ENCODE measurements at places on chromosomes 16 and 17.
A peak's percentile ranks its signal among the peaks of the same experiment; 100 is the strongest.

GRCh38 chr17:36212966-36213365 is 2.1 kb downstream of the CCL4L2 start:
- no peak for DNase-seq

DNA sequence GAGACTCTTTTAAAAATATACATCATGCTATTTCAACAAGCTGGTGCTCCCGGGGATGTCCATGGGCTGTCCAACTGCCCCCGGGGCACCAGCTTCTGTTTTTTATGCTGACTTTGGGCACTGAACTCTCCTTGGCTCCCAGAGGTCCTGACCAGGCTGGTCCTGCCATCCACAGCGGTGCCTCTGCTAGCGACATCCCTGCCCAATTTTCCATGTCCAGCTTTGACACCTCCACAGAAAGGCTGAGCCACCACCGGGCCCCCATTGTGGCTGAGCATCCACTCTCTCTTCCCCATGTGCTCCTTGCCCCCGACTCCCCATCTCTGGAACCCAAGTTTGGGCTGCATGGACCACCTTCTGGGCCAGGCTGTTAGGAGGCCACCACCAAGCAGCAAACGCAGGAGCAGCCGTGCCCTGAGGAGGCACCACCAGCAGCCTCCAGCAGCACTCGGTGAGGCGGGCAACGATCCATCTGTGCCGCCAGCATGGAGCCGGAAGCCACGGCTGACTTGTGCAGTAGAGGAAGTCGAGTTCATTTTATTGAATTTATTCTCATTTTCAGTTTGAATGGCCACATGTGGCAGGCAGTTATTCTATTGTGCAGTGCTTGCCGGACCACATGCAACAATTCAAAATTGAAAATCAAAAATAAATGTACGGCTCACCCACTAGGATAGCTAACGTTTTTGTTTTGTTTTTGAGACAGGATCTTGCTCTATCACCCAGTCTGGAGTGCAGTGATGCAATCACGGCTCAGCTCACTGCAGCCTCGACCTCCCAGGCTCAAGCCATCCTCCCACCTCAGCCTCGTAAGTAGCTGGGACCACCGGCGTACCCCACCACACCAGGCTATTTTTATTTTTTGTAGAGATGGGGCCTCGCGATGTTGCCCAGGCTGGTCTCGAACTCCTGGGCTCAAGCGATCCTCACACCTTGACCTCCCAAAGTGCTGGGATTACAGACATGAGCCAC is 2.8 kb upstream of the MEAK7 start:
- DNase-seq, result no peak

DNA sequence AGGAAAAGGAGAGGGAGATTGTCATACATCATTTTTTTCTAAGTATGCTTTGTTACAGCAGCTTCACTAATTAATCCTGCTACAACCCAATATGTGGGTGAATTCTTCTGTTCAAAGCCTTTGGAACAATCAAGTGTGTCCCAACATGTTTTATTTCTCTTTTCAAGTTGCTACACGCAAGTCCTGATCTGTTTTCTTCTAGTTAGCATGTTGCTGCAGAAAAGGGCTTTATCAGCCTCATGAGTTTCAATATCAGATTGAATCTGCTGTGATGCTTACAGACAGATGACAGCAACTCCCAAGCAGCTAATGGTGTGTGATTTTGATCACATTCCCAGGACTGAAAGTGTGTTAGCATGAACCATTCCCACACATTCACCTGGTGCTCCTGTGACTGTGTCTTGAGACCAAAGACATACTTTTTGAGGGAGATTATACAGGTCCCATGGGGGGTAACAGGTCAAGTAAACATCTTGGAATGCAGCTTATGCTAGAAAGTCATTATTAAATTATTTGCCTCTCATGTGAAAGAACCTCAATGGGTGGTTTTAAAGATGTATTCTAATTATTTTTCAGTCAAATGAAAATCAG is 96.9 kb upstream of the KCNJ16 start:
- DNase-seq, result no peak

DNA sequence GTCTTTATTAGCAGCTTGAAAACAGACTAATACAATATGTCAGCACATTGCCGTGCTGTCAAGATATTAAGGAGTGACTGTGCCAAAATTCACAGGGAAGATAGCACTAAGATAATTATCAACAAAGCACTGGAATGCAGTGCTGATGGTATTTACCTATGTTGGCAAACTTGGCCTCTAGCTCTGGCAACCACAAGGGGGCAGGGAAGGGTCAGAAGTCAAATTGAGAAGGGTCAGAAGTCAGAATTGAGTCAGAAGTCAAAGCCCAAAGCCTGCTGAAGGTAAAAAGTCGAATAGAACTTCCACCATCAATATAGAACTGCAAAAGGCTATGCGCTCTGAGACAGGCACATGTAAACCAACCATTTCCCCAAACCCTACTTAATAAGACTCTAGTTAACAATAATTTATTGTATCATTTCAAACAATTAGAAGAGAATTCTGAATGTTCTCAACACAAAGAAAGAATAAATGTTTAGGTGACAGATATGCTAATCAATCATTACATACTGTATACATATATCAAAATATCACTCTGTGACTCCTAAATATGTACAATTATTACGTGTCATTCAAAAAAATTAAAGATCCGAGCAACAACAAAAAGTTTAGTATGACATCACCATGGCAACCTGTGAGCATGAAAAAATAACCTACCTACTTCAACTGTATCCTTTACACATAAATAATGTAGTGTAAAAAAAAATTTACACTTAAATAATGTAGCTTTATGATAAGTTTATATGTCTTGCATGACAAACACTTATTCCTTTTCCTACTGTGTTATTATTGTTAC is 916.1 kb downstream of the KCNJ2 start:
- no peak for DNase-seq

- DNase-seq, result no peak
Observed at GRCh38 chr17:75551266-75551665, 25.8 kb downstream of the LLGL2 start.

GRCh38 chr17:70862295-70862694 is 693.0 kb downstream of the KCNJ2 start:
- no peak for DNase-seq

DNA sequence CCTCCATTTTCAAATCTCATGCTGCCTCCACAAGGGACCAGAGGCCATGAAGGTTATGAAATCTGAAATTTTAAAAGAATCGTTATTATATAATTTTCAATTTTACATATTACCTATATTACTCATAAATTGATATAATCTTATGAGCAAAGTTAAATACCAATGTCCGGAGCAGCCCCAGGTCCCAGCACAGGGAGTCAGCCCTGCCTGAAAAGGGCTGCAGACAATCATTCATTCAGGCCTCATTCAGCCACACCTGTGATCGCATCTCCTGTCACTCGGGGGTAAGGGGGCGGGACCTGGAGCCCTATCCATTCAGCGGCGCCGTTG is 172.5 kb downstream of the AHSP start:
- no peak for DNase-seq

- DNase-seq, result no peak
Observed at GRCh38 chr17:42276609-42277341, 584 bp upstream of the STAT5B start.

DNA sequence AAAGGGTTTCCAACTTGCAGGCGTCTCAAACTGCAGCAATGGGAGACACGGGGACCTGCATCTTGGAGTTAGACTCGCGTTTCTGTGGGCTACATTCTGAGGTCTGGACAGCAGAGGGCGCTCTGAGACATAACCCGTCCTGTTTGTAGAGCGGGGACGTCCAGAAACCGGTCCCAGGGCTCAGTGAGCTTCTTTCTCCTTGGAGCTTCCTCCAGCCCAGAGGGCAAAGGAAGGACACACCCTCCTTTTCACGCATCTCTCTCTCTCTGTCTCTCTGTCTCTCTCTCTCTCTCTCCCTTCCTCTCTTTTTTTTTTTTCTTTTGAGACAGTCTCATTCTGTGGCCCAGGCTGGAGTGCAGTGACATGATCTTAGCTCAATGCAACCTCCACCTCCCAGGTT is 19.8 kb downstream of the COX4I1 start:
- peak; percentile 68 for DNase-seq

DNA sequence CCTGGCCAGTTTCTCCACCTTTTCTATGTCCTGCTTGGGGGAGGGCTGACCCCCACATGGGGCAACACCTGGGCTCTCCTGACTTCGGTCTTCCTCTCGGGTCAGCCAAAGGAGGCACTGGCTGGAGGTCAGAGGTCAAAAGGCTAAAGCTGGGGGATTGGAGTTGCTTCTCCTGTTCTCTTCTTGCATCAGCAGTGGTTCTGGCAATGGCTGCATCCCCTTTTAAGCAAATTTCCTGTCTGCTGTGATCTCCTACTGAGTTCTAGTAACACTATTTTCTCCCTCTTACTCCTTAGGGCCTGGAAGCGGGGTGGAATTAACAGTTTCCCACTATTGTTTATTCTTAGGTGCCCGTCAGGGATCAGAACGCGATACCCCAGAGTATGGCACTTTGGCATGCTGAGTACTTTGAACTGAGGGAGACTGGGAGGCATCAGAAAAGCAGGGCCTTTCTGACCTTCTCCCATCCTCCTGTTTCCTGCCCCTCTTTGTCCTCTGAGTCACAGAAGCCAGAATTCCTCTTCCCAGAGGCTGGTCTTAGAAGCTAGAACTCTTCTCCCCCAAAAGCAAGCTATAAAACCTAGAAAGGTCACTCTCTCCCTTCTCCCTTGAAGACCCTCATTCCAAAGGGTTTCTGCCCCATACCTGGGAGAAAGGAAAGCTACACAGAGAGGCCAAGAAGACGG is 268.2 kb downstream of the STX8 start:
- no peak for DNase-seq

- DNase-seq, result no peak
Observed at GRCh38 chr17:38738686-38739085, 8.5 kb downstream of the CISD3 start.

DNA sequence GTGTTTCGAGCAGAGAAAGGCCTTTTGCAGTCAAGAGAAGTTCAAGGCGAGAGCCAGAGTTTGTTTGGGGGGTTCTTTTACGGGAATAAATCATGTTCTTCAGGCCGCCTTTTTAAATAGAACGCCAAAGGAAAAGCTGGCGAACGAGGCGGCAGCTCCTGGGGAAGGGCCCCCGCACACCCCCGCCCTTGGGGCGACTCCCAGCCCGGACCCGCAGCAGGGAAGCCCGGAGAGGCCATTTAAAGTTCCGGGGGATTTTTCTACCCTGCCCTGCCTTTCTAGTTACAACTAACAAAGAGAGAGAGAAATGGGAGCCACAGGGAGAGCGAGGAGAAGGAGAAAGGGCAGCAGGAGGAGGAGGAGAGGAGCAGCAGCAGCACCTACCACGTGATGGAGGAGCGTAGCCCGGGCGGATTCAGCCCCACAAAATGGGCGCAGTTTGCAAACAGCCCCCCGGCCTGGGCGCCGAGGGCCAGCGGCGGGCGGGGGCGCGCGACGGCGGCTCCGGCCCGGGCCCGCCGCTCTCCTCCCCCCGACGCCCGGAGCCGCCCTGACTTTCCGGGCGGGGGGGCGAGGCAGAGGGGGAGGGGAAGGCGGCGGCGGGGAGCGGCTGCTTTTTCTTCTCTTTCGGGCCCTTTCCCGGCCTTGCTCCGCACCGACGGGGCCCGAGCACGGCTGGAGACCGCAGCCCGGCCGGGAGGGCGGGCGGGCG is 634 bp downstream of the KANSL1 start:
- DNase-seq, result peak; percentile 27

- DNase-seq, result no peak
Observed at GRCh38 chr17:50831471-50831928, 3.9 kb upstream of the WFIKKN2 start.

DNA sequence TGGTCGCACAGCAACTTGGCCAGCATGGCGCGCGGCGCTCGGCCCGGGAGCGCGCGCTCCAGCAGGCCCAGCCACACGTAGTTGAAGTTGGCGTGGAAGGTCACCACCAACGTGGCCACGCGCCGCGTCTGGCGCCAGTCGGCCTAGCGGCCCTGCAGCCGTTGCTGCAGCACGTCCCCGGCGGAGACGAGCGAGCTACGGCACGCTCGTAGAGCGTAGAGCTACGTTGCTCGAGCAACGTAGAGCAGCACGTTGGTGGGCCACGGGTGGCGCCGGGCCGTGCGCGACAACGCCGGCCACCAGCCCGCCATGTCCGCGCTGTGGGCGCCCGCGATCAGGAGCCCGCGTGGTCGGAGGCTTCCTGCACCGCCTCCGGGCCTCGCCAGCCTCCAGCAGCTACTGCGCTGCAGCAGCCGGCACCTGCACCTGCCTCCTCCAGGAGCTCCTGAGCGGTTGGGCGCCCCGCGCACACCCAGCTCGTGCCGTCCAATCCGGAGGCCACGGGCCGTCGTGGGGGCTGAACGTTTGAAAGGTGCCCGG is 13.4 kb upstream of the SULT1A1 start:
- DNase-seq, result peak; percentile 52

DNA sequence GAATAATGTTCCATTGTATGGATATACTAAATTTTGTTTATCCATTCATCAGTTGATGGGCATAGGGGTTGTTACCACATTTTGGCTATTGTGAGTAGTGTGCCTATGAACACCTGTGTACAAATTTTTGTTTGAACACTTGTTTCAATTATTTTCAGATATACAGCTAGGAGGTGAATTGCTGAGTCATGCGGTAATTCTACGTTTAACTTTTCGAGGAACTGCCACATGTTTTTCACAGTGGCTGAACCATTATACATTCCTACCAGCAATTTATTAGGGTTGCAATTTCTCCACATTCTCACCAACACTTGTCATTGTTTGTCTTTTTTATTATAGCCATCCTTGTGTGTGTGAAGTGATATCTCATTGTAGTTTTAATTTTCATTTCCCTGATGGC is 75.6 kb downstream of the AKAP1 start:
- DNase-seq, result no peak

DNA sequence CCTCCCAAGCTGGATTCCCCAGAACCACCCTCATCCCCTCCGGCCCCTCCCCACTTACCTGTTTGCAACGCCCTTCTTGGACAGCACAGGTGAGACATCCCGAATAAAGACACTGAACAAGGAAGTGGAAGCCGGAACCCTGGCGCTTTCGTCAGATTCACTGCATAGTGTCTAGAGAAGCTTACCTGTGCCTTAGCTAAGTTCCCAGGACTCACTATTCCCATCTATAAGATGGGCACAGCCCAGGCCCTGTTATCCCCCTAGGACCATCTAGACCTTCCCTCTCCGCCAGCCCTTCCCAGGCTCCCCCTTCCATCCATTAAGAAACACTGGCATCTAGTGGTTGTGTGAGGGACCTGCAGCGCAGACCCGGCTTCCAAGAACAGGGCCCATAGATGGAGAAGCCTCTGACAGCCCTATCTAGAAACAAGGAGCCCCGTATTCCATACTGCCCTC is 26.9 kb upstream of the RPL38 start:
- DNase-seq, result no peak

DNA sequence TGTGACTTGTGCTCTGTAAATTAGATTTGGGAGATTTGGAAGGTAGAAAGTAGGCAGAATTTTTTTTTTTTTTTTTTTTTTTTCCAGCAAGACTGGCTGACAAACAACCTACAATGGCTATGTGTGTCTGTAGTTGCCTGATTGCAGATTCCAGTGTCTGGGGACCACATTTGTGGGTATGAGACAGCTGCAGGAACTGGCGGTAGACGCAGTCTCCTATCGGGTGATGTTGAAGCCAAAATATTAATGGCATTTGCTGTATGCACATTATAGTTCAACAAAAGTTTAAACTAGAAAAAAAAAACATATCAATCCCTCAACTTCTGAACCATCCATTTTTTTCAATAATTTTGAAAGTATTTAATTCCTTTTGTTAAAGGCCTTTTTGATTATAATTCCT is 665.2 kb downstream of the TOX3 start:
- no peak for DNase-seq

- DNase-seq, result no peak
Observed at GRCh38 chr16:85926370-85926769, 27.4 kb downstream of the IRF8 start.

- DNase-seq, result no peak
Observed at GRCh38 chr17:44559634-44560554, 2.6 kb downstream of the FZD2 start.

All from activated naive CD8-positive, alpha-beta T cell treated with anti-CD3 and anti-CD28 coated beads, Interleukin-2, amount 50 U/mL, for 16 hours (primary cell).